A549 (cell line): ENCODE measurements at places on chromosomes 3 and 15. TPM values are rescaled to one million over a fixed set of nuclear protein-coding genes. Genes with fewer than 3 reads are reported as not detected.
A peak's percentile ranks its signal among the peaks of the same experiment; 100 is the strongest.

GRCh38 chr15:40279437-40280141, 3.3 kb downstream of the ANKRD63 start:
- peak; percentile 51 for DNase-seq

DNA sequence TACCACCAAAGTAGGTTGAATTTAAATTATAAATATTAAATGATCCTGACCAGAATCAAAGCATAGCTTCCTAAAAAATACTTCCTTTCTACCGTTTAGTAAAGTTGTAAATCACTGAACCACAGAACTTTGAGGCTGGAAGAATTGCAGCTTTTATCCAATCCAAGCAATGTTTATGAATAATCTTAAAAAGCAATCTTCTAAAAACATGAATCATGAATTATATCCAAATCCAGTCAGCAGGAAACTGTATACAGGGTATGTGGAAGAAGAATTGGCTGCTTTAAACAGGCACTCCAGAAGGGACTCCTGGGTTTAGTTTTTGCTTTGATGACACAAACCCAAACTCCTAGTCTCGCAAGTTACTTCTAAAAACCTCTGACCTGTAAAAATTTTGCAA, 30.2 kb downstream of the HEG1 start:
- DNase-seq, result no peak

GRCh38 chr3:178198329-178198728, 337.9 kb upstream of the KCNMB2 start:
- no peak for DNase-seq

DNA sequence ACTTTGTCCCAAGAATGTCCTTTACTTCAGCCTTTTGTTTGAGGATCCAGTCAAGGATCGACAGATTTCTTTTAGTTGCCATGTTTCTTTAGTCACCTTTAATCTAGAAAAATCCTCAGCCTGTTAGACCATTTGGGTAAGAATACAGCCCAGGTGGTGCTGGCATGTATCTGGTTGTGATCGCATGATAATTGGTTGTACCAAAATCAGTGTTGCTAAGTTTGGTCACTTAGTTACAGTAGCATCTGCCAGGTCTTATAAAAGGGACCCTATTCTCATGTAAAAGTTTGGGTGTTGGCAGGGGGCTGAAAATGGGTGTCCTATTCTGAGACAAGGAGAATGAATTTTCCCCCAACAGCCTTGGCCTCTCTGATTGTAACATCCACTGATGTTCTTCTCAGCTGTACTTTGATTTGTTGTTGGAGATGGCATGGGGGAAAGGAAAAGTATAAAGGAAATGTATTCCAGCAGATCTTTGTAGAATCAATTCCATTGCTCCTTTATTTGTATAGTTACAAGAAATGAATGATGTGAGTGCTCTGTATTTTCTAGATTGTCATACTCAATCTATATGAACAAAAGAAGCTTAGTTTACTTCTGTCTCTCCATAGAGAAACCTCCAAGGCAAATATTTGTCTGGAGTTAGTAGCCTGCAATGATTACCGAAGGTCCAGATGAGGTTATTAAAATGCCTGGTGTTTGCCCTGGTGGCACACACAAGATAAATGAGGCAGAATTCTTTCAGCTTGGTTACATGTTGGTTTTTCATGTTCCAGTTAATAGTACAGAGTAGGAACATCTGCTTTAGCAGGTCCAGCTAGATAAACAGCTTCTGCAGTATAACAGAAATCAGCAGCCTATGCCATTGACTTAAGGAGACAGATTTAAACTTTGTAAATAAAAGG, 65.7 kb downstream of the CMTM8 start:
- no peak for DNase-seq

- DNase-seq, result no peak
These were observed 78.6 kb downstream of the MLH1 start for GRCh38 chr3:37071921-37072320.

GRCh38 chr3:115702598-115702997, 79.3 kb downstream of the GAP43 start:
- no peak for DNase-seq

The TTLL13 gene
- polyA plus RNA-seq, result 0.17 to 0.29 TPM (median 0.24 TPM) in 3 replicates

The THPO gene
- not detected in 3 replicates for polyA plus RNA-seq

The MAPKAPK3 gene
- polyA plus RNA-seq, result 14.1 to 16.0 TPM (median 14.6 TPM) in 3 replicates

The SKIL gene
- polyA plus RNA-seq, result 39.6 to 43.8 TPM (median 40.3 TPM) in 3 replicates

The KLHL18 gene
- 13.6 to 16.2 TPM (median 14.3 TPM) in 3 replicates for polyA plus RNA-seq

The TP63 gene
- 0.97 to 2.1 TPM (median 1.5 TPM) in 3 replicates for polyA plus RNA-seq

The POTEB gene
- not detected in 3 replicates for polyA plus RNA-seq

The AGBL1 gene
- not detected in 3 replicates for polyA plus RNA-seq

The UBP1 gene
- 48.6 to 50.9 TPM (median 50.6 TPM) in 3 replicates for polyA plus RNA-seq
